Fibroblast of lung (primary cell): ENCODE measurements at places on chromosomes 6 and 20.

DNA sequence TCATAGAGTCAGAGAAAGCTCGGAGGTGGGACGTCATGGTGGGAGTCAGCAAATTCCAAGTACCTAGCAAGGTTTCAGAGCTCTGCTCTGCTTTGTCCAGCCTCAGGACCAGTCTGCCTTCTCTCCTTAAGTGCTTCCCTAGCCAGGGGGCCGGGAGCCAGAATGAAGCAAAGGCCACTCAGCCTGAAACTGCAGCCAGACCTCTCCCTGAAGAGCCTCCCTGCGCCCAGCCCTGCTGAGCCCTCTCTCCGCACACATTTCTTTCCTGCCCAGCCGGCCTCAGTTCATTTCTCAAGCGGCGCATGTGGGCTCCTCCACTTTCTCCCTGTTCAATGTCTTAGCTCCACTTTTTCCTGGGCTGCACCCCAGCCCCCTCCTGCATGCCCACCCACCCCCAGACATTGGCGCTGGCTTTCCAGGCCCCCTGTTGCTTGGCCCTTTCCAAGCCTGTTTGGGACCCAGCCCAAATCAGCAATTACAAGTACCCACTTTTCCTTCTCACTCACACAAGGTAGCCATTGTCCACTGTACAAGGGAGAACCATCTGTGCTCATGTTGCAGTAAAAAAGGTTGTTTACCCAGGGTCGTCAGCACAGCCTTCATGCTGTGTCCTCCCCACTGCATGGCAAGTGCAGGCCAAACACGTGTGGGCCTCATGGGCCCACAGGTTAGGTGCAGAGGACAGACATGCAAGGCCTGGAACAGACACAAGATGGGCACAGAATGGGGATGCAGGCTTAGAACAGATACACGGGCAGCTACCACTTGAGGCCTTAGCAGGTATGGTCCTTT, 147.1 kb downstream of the MRPL14 start:
- DNase-seq: no peak

DNA sequence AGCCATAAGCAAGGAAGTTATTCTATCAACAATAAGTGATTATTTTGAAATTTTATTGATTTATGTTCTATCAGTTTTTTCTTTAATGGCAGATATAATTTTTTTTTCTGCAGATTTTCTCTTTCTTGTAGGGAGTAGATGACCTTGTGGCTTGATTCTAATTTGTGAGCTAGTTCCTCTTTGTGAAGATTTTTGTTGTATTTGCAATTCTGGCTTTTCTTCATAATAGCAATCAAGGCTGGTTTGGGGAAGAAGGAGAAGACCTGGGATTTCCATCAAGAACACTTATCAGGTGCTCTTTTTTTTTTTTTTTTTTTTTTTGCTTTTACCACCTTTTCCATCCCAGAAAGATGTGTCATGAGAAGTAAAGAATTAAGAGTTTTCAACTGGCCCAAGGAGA, 324.2 kb upstream of the MAN1A1 start:
- no peak for DNase-seq

- DNase-seq: peak; percentile 26
Measured at GRCh38 chr20:3239867-3240775, 1.1 kb upstream of the SLC4A11 start.

DNA sequence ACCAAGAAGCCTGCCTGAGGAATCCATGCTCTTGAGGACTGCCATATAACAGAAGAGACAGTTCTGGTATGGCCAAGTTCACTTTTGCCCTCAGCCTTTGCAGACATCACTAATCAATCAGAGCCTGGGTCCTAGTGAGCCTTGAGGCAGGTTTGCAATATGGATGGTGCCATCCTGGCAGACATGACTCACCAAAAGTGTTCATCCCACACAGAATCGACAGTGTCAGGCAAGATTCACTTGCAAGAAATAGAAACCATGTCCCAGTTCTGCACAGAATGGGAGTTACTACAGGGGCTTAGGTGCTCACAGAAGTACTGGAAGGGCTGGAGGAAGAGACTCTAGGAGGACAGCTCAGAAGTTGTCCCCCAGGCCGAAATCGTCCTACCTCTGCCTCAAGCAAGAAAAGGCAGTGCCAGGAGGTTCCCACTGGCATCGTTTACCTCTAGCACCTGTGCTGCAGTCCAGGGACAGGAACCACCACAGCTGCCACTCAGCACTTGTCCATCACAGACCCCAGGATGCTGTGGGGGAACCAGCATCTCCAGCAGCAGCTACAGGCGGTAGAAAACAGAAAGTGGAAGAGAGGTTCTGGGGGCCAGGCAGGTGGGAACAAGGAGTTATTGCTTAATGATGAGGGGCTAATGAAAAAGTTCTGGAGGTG, 42.6 kb upstream of the PHACTR3 start:
- DNase-seq: no peak

- no peak for DNase-seq
Measured at GRCh38 chr6:156585859-156586258, 191.3 kb upstream of the ARID1B start.

DNA sequence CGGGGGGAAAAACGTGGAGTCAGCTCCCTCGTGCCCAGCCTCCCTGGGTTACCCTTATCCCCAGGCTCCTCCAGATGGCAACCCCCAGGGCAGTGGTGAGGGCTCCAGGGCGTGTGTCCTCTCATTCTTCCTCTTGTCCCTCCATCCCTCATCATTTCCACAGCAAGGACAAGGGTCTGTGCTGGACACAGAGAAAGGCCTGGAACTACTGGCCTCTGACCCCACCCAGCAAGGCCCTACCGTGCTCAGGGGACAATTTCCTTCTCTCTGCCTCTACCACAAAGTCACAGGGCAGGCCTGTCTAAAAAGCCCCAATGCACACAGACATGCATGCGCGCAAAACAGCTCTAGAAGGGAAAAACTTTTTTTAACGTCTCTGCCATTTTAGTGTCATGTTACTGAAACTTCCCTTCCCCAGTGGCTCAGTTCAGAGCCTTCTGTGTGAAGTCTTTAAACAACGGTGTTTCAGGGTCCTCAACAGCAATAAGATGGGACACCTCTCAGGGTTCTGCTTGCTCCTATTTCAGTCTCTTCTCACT, 1.1 kb upstream of the SLC35B2 start:
- DNase-seq: no peak
